Stimulated activated CD8-positive, alpha-beta memory T cell treated with anti-CD3 and anti-CD28 coated beads, Interleukin-4, amount 100 ng/mL, for 24 hours (primary cell): ENCODE measurements at places on chromosomes 13 and 19.

- no peak for DNase-seq
Measured at GRCh38 chr13:84902243-84902642, 897.0 kb downstream of the SLITRK6 start.

GRCh38 chr19:2630352-2631001, 72.0 kb downstream of the GNG7 start:
- DNase-seq: no peak

DNA sequence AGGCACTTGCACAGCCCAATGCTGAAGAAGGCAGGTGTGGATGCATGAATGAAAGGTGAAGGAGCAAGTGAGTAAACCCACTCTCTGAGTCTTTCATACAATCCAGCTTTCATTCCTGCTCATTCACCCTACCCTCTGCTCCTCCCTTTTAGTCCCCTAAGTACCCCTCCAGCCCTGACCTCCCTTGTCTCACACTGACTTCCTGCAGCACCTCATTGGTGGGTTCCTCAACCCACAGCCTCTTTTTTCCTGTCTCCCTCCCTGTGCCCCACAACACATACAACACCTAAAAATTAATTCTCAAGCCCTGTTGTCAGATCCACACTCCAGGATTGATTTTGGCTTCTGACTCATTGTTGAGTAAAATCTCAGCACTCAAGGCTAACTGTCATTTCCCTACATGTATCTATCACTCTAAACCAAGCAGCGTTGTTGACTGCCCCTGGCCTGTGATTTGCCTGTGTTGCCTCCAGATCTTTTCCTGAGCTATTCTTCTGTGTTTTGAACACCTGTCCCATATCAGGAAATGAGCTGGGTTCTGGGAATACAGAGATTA, 177.3 kb upstream of the SERP2 start:
- no peak for DNase-seq

DNA sequence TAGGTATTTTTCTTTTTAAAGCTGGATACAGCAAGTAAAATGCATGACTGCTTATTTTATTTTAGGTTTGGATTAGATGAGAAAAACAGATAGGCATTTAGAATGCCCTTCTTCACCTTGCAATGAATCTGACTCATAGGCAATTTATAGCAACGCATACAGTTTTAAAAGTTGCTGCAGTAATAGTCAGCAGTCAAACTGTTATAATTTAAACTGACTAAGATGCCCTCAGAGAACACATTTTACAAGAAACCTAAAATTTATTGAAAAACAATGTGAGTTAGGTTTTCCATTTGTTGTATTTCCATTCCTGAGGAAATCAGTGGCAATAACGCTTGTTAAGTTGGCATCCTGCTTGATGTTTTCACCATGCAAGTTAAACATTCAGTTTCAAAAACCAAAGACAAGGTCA, 1128.2 kb upstream of the PCDH9 start:
- DNase-seq: no peak

DNA sequence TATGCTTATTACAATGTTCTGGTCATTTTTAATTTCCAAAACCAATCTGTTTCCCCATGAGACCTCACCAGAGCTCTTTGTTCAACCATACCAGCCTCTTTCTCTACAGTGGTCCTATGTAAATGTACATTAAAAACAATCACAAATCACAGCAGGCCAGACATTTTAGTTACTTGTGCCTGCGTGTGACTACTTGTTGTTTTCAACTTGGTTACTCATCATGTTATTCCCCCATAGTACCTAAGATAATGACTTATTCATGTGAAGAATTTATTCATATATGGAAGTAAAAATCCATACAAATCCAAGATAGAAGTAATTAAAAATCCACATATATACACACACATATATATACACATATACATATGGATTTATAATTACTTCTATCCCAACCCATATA, 379.6 kb downstream of the SLITRK6 start:
- DNase-seq: no peak

DNA sequence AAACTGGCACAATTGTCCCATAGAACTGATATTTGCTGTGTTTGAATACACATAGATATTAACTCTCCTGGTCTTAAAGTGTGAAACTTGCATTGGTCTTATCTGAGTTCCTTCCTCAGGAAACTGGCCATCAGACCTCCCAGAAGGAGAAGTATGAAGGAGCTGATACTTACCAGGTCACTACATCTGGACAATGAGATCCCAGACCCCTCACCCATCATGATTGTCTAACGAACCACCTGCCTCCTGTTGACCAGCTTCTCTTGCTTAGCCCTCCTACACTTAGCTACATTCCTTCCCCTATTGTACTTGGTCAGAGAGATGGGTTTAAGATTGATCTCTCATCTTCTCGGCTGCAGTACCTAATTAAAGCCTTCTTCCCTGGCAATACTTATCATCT, 413.3 kb downstream of the KCTD12 start:
- no peak for DNase-seq

DNA sequence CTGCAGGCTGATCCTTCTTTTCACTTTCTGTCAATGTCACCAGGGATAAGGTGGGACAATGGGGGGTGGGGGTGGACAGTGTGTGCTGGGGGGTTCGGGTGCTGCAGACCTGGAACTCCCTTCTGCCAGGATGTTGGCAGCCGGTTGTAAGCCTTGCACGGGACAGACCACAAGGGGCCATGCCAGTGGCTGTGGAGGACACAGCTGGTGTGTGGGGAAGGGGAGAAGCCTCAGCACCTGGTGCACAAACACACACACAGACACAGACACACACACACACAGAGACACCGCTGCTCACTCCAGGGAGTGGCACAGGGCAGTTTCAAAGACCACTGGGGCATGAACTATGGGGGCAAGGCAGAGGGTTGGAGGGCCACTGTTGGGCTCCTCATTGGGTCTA, 3.6 kb downstream of the F2RL3 start:
- no peak for DNase-seq

DNA sequence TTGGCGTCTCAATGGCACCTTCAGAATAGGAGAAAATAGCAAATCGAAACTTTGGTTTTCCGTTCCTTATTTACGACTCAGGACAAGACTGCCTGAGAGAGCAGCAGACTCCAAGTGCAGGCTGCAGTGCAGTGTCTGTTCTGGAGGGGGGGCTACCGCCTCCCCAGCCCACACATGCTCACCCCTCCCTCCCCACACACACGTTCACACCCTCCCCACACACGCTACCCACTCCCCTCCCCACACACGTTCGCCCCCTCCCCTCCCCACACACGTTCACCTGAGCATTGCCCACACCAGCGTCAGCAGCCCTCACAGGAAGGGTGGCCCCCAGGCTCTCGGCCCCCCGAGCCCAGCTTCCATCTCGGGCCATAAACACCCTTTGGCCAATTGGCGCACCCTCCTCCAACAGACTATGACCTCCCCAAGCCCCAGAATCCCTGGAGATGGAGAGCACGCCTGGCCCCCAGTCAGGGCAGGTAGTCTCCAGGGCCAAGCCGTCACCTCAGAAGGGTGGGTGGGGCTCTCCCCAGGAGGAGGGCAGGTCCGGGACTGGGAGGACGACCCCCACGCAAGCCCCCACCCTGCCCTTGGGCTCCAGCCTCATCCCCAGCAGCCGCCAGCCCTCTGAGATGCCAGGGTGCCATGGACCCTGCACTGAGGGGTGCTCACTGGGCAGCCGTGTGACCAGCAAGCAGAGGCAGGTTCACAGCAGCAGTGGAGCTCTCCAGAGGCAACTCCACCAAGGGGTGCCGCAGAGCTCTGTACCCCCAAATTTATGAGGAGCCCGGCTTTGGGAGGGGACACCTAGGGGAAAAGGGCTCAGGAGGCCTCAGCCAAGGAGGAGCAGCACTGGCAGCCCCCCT, 27.5 kb downstream of the RASA3 start:
- no peak for DNase-seq

DNA sequence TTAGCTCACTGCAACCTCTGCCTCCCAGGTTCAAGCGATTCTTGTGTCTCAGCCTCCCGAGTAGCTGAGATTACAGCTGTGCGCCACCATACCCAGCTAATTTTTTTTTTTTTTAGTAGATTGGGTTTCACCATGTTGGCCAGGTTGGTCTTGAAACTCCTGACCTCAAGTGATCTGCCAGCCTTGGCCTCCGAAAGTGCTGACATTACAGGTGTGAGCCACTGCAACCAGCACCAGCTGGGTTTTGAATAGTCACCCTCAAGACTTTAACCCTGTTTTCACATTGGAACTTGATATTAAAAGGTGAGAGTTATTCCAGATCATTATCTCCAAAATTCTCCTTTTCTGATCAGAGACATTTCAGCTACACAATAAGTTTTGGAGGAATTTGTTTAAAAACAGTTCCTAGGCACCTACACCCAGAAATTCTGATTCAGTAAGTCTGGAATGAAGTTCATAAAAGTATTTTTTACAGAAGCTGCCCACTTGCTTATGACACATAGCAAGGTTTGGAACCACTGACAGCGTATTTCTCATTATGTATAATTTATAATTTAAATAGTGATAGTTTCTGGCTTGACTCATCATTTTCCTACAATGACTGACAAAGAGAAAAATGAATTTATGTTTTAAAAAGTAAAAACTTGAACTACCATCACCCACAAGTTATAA, 417.3 kb downstream of the DIAPH3 start:
- DNase-seq: no peak

- no peak for DNase-seq
Measured at GRCh38 chr19:39053276-39054090, 21.1 kb upstream of the FBXO27 start.

DNA sequence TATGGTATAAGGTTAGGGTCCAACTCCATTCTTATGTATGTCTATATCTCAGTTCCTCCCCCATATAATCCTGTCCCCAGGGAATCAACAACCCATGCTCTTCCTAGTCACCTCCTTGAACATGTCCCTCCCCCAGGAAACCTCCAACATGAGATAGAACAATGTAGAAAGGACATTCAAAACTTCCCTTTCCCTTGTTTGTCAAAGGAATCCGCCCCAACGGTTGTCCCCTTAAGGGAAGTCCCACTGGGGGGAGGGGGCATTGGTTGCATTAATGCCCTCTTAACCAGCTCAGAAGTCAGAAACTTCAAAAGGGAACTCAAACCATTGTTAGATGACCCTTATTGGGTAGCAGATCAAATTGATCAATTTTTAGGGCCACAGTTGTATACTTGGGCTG, 6.8 kb upstream of the ZNF561 start:
- DNase-seq: no peak

DNA sequence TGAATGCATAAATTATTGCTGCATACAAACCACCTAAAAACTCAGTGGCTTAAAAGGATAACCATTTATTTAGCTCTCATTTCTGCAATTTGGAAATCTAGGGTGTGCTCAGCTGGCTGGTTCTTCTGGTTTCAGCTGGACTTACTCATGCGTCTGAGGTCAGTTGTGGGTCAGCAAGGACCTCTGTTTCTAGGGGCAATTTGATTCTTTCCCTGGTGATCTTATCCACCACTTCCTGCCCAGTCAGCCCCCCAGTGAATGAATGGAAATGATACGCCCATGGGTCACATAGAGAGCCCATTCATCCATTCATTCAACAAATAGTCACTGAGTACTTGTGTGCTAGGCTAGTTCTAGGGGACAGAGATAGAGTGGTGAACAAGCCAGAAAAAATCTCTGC, 9.9 kb downstream of the FXYD5 start:
- DNase-seq: no peak

GRCh38 chr13:32967584-32968182, 48.5 kb upstream of the KL start:
- no peak for DNase-seq

GRCh38 chr13:28585561-28585960, 73.4 kb upstream of the POMP start:
- no peak for DNase-seq

DNA sequence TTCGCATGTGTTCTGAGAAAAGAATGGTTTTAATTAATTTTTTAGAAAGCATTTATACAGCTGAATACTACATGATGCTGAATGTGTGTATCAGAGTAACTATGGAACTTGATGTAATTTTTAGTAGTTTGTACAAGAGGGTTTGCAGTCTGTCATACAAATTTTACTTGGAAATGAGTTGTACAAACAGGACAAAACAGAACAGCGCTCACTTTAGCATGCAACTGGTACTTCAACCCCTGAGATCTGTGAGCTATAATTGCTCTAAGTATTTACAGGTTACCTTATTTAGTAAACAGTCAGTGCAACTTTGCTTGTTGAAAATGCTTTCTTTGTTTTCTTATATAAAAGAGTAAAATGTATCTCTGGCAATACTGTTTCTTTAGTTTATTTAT, 706 bp downstream of the TNFRSF19 start:
- no peak for DNase-seq

DNA sequence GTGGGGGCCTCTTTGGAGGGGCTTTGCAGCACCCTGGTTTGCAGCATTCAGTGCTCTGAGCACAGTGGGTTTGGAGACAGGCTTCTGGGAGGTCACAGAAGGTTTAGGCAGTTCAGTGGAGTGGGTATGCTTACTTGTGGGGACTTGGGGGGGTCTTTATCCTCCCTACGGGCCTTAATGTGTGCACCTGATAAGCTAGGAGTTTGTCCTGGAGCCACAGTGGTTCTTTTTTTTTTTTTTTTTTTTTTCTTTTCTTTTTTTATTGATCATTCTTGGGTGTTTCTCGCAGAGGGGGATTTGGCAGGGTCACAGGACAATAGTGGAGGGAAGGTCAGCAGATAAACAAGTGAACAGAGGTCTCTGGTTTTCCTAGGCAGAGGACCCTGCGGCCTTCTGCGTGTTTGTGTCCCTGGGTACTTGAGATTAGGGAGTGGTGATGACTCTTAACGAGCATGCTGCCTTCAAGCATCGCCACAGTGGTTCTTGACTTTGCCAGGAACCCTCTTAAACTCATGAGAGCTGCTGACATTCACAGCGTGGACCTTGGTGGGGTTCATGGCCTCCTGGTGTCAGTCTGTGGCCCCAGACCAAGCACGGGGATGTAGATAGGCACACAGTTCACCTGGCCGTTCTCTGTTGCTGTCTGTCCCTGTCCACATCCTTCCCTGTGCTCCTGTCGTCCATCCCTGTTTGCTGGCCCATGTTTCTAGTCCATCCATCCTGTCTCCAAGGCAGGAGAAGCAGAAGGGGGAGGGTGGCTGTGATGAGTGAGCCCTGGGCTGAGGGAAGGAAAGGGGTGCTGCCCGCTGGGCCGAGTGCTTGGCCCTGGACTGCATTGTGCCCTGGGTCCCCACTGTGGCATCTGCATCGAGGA, 2.7 kb downstream of the EGLN2 start:
- no peak for DNase-seq

DNA sequence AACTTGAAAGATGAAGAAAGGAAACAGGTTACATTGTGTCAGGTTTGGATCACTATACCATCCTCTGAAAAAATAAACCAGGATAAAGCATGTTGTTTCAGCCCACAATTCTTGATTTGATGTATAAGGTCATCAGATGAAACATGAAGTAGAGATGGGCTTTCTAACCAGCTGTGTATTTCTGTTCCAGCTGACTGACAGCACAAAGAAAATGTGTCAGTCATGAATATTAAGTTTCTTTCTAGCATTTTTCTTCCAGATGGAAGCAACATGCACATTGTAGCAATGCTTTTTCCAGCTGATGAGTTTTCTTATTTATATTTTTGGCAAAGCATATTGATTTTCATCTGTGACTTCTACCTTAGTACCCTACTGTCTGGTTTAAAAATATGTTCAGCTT, 199.6 kb downstream of the OXGR1 start:
- no peak for DNase-seq

- DNase-seq: no peak
Measured at GRCh38 chr19:48608798-48609263, 2.3 kb downstream of the SPACA4 start.
